ENCODE measurements at places on chromosomes 12 and 14.

DNA sequence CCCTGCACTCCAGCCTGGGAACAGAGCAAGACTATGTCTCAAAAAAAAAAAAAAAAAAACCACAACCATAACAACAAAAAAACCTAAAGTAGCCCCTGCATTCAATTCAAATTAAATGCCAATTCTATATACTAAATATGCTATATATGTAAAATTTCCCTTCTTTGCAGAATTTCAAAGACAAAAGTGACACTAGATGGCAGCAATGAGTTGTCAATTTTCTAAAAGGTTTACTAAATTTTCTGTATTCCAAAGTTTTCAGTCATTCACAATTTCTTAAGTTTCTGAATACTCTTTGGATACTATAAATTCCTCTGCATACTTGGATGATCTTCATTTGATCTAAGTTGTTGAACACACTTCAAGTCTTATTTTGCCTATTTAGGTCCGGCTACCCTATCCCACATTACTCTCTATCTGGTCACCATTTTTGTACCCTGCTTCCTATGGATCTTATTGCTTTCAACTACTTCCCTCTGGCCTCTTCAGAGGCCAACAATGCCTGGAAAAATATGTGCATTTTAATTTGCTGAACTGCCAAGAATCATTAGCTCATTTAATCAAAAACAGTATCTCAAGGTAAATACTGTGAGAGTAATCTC, 27.9 kb downstream of the HNRNPC start:
- DNase-seq, result no peak

DNA sequence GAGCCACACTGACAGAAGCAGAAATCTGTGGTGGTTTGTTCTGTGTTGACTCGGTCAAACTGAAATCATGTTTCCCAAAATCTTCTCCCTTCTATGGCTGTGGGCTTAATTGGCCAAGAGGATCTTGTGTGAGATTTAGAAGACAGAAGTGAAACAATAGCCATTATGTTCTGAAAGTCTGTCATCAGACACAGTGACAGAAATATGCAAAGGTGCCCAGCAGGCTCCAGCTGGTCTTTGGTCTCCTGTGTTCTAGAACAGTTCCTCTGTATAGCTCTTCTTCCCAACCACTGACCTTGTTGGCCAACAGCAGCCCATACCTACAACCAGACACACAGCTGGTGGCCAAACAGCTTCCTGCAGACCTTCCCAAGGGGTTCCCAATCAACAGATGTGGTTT, 25.0 kb upstream of the COCH start:
- no peak for DNase-seq

DNA sequence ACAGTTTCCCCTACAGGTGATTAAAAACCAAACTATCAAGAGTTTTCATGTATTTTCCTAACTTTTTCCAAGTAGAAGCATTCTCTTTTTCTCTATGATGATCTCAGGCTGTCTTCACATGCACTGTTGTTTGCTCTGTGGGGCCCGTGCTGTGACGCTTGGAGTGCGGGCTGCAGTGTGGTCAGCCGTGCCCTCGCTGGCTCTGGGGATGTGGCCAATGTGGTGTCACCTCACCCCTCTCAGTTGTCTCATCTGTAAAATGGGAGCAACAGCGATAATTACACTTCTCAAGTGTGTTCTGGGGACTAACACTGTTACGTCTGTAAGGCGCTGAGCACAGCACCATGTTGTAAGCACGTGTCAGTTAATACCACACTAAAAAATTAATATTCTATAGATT, 28.6 kb downstream of the DDX51 start:
- no peak for DNase-seq

DNA sequence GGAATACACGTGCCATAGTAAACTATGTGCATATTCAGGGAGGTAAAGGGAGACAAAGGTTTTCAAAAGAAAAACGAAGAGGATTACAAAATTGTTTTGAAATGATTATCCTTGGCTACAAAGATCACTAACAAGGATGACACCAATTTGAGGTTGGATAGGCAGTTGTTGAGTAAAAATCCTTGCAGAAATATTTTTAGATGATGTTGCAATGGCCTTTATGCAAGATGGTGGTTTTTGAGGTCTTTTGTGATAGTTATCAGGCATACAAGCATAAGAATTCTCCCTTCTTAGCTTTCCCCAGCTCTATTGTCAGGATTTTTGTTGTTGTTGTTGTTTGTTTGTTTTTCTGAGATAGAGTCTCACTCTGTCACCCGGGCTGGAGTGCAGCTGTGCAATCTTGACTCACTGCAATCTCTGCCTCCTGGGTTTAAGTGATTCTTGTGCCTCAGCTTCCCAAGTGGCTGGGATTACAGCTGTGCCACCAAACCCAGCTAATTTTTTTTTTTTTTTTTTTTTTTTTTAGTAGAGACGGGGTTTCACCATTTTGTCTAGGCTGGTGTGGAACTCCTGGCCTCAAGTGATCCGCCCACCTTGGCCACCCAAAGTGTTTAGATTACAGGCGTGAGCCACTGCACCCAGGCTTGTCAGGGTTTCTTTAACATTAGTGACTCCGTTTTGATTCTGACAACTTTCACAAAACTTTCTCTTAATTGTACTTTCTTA, 7.8 kb downstream of the RNASE1 start:
- no peak for DNase-seq

DNA sequence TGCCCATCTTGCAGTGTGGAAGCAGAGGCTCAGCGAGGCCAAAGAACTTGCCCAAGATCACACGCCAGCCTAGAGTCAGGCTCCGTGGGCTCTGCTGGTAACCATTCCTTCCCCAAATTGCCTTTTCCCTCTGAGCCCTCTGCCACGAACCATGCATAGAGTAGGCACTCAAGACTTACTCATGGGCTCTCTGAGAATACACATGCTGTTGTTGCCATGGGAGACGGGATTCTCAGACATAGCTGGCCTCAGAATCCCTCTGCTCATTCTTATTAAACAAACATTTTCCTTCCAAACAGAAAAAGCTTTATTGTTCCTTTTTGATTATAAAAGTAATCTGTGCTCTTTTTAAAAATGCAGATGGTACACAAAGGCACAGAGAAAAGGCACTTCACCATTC, 52.5 kb upstream of the WSCD2 start:
- DNase-seq, result no peak

- DNase-seq, result no peak
Observed at GRCh38 chr12:10042167-10042566, 11.7 kb downstream of the CLEC9A start.

DNA sequence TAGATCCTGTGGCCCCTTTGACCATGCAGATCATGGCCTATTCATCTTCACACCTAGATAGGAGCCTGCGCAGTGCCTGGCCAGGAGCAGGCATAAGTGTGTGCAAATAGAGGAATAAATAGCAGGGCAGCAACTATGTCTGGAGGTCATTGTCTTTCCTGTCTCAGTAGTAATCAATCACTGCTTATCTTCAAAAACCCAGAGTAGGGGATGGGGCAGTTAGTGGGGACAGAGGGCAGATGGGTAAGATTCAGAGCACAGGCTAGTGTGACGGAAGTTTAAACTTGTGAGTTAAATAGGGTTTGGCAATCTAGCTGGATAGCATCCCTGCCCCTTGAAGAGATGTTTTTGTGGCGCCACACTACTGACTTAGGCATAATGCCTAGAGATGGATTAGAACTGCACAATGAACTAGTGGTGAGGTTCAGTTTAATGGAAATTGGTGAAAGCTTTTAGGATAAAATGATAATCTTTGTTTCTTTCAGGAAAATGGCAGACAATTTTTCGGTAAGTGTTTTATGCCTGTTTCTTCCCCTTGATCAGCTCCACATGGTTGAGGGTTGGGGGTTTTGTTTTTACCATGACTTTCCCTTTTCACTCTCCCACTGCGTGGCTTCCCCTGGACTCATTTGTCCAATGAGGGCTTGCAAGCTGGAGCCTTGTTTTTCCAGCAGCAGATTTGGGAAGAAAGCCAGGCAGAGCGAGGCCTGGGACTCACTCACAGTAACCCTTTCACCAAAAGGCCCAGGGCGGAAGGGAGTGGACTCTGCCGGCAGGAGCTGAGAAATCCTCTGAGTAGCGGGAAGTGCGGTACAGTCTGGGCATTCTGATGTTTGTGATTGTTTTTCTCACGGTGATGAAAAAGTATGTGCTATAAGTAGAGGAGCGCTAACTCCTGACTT, 8.1 kb downstream of the LGALS3 start:
- no peak for DNase-seq

DNA sequence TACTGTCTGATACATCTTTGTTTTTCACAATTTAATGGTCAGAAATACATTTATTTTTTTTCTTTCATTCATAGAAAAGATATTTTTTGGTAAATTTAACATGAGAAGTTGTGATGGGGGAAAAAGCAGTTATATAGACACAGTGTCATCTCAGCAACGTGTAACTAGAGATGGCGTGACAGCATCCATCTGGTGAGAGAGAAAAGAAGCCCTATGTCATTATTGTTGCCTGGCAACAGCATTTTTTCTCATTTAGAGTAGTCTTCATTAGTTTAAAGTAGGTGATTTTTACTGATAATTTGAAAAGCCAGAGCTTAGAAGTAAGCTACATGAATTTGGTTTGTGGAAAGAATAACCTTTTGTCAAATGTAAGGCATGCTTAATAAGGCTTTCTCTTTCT, 128.6 kb downstream of the ACSS3 start:
- DNase-seq, result no peak

GRCh38 chr12:89546151-89546550, 20.3 kb upstream of the POC1B start:
- no peak for DNase-seq

DNA sequence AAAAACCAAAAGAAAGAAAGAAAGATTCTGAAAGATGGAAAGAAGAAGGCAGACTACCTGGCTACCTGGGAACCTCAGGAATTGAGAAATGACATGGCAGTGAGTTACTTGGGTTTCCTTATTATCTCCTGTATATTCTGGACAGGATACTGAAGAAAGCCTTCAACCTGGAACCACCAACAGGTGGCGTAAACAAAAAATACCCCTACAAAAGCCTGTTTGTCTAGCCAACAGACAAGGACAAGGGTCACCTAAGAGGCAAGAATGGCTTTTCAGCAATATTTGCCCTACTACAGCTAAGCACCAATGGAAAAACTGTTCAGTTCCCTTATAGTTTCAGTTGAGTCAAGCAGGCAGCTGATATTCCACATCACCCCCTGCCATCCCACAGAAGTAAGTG, 274.9 kb downstream of the GPHN start:
- DNase-seq, result no peak

DNA sequence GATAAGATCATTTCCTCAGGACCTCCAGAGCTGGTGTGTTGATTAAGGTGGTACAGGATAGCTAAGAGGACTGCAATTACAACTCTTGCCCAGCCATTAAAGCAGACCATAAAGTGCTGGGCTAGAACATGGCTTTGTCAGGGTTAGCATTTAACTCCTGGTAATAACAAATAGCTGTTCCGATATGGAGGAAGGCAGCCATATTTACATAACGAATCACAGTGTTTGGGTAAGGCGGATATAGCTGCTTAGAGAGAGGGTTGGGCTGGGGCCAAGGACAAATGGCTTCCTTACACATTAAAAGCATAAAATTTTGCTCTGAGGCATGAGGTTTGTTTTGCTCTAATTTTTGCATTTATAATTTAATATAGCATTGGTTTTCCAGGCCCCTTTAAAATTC, 297.7 kb upstream of the DDHD1 start:
- DNase-seq, result no peak

- peak; percentile 49 for DNase-seq
Observed at GRCh38 chr12:127125607-127126259, 1141.2 kb upstream of the TMEM132C start.
